ENCODE measurements at places on chromosomes 7 and 10.
A peak's percentile ranks its signal among the peaks of the same experiment; 100 is the strongest.

- DNase-seq: no peak
Observed at GRCh38 chr10:24822590-24822989, 98.9 kb upstream of the ARHGAP21 start.

- no peak for DNase-seq
Observed at GRCh38 chr7:54615-55014, 137.8 kb upstream of the FAM20C start.

GRCh38 chr7:149161241-149161848, 14.1 kb downstream of the ZNF398 start:
- DNase-seq: peak; percentile 69

- no peak for DNase-seq
Observed at GRCh38 chr10:79436066-79436849, 9.2 kb downstream of the ZCCHC24 start.

DNA sequence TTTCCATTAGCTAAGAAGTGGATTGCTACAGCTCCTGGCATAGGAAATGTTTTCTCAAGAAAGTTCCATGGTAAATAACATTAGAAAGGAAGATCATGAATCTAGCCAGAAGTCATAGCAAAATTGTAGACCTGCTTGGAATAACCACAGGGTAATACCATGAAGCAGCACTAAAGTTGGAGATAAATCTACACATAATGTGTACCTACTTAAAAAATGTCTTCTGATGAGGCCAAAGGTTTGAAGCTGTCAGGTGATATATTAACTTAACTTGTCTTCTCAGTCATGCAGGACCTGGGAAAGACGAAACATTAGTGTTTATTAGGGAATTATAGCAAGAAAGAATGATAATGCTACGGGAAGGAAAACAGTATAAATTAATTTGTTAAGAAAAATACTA, 6.3 kb downstream of the CISD1 start:
- DNase-seq: no peak
